A549 treated with Mapracorat at 1 μM for 4 hours (cell line): ENCODE measurements at places on chromosomes 7 and 10. TPM values are rescaled to one million over a fixed set of nuclear protein-coding genes. Genes with fewer than 3 reads are reported as not detected.

DAGLB gene
- 17.3 to 24.5 TPM (median 22.9 TPM) in 5 replicates for total RNA-seq

LAMTOR4 gene
- 153 to 203 TPM (median 178 TPM) in 5 replicates for total RNA-seq

ZNF679 gene
- total RNA-seq, result not detected in 5 replicates

ARHGAP22 gene
- total RNA-seq, result 3.4 to 5.1 TPM (median 4.0 TPM) in 5 replicates

VSTM2A gene
- total RNA-seq, result not detected in 5 replicates

CCDC146 gene
- total RNA-seq, result 0.48 to 0.84 TPM (median 0.50 TPM) in 5 replicates

CNNM1 gene
- total RNA-seq, result 20.7 to 28.4 TPM (median 25.0 TPM) in 5 replicates

CALHM1 gene
- total RNA-seq, result 0.04 TPM in 1 of 5 replicates, not detected in the others

PCGF6 gene
- 11.2 to 11.9 TPM (median 11.5 TPM) in 5 replicates for total RNA-seq

PPP1R3C gene
- 22.1 to 28.4 TPM (median 23.7 TPM) in 5 replicates for total RNA-seq

TSPAN12 gene
- total RNA-seq, result 0.46 to 0.59 TPM (median 0.49 TPM) in 5 replicates

SSC4D gene
- 0.73 to 1.5 TPM (median 0.89 TPM) in 5 replicates for total RNA-seq

PLXNA4 gene
- total RNA-seq, result 0.66 to 1.3 TPM (median 0.94 TPM) in 5 replicates

STN1 gene
- 18.1 to 22.4 TPM (median 21.0 TPM) in 5 replicates for total RNA-seq

NKX2-3 gene
- 0.06 to 0.11 TPM (median 0.08 TPM) in 3 of 5 replicates, not detected in the others for total RNA-seq

CAMK2B gene
- 0.12 to 0.58 TPM (median 0.23 TPM) in 5 replicates for total RNA-seq

VAX1 gene
- 0.97 to 1.7 TPM (median 1.5 TPM) in 5 replicates for total RNA-seq

TUBAL3 gene
- 0.26 to 0.49 TPM (median 0.30 TPM) in 4 of 5 replicates, not detected in the other for total RNA-seq

AQP1 gene
- total RNA-seq, result 0.34 to 0.72 TPM (median 0.66 TPM) in 5 replicates

GCK gene
- not detected in 5 replicates for total RNA-seq

OR6V1 gene
- total RNA-seq, result not detected in 5 replicates

STEAP1B gene
- total RNA-seq, result 0.13 to 0.30 TPM (median 0.22 TPM) in 4 of 5 replicates, not detected in the other

SUN3 gene
- 0.19 TPM in 1 of 5 replicates, not detected in the others for total RNA-seq

MEOX2 gene
- not detected in 5 replicates for total RNA-seq

PAX2 gene
- 0.08 to 0.43 TPM (median 0.20 TPM) in 5 replicates for total RNA-seq

PLAU gene
- total RNA-seq, result 102 to 121 TPM (median 116 TPM) in 5 replicates

TACC2 gene
- 74.2 to 86.6 TPM (median 79.2 TPM) in 5 replicates for total RNA-seq

SORCS3 gene
- not detected in 5 replicates for total RNA-seq

CTAGE4 gene
- 0.05 TPM in 1 of 5 replicates, not detected in the others for total RNA-seq

GAD2 gene
- total RNA-seq, result not detected in 5 replicates

LRRC17 gene
- total RNA-seq, result 0.08 to 0.18 TPM (median 0.14 TPM) in 4 of 5 replicates, not detected in the other

H2BK1 gene
- not detected in 5 replicates for total RNA-seq

TAS2R60 gene
- not detected in 5 replicates for total RNA-seq

IRF5 gene
- 13.4 to 16.7 TPM (median 14.9 TPM) in 5 replicates for total RNA-seq

TMEM184A gene
- 6.0 to 11.2 TPM (median 10.3 TPM) in 5 replicates for total RNA-seq

ENTPD7 gene
- 8.9 to 12.6 TPM (median 10.9 TPM) in 5 replicates for total RNA-seq

TMEM270 gene
- 0.16 to 0.40 TPM (median 0.22 TPM) in 3 of 5 replicates, not detected in the others for total RNA-seq

ANKMY2 gene
- total RNA-seq, result 12.2 to 17.2 TPM (median 13.4 TPM) in 5 replicates

SLC13A1 gene
- not detected in 5 replicates for total RNA-seq

GIMAP6 gene
- not detected in 5 replicates for total RNA-seq

ELMO1 gene
- total RNA-seq, result 2.0 to 2.8 TPM (median 2.3 TPM) in 5 replicates

EEPD1 gene
- total RNA-seq, result 56.9 to 62.1 TPM (median 59.8 TPM) in 5 replicates

KLF14 gene
- total RNA-seq, result 0.08 TPM in 1 of 5 replicates, not detected in the others

PCLO gene
- 0.56 to 1.3 TPM (median 1.1 TPM) in 5 replicates for total RNA-seq

PSPH gene
- 21.3 to 25.7 TPM (median 21.9 TPM) in 5 replicates for total RNA-seq

FAM25C gene
- total RNA-seq, result 1.2 to 1.7 TPM in 2 of 5 replicates, not detected in the others

CNTNAP2 gene
- 0.03 to 0.04 TPM in 2 of 5 replicates, not detected in the others for total RNA-seq

SFTPA1 gene
- total RNA-seq, result not detected in 5 replicates

IQUB gene
- total RNA-seq, result 0.06 to 0.11 TPM (median 0.09 TPM) in 4 of 5 replicates, not detected in the other

DNAJC9 gene
- total RNA-seq, result 50.2 to 51.9 TPM (median 50.7 TPM) in 5 replicates

COMMD3 gene
- 45.5 to 56.0 TPM (median 52.9 TPM) in 5 replicates for total RNA-seq

ADCK2 gene
- 16.4 to 21.4 TPM (median 20.3 TPM) in 5 replicates for total RNA-seq

OR2A12 gene
- total RNA-seq, result not detected in 5 replicates

CRPPA gene
- total RNA-seq, result 0.45 to 0.67 TPM (median 0.60 TPM) in 5 replicates

ATP5MK gene
- total RNA-seq, result 477 to 606 TPM (median 519 TPM) in 5 replicates

NOBOX gene
- not detected in 5 replicates for total RNA-seq

UBN2 gene
- 2.1 to 2.9 TPM (median 2.8 TPM) in 5 replicates for total RNA-seq

TMEM176B gene
- 0.15 to 0.23 TPM (median 0.19 TPM) in 3 of 5 replicates, not detected in the others for total RNA-seq

PIK3CG gene
- total RNA-seq, result not detected in 5 replicates
